Stromal cell of bone marrow (primary cell): ENCODE measurements at places on chromosomes 4 and X.

DNA sequence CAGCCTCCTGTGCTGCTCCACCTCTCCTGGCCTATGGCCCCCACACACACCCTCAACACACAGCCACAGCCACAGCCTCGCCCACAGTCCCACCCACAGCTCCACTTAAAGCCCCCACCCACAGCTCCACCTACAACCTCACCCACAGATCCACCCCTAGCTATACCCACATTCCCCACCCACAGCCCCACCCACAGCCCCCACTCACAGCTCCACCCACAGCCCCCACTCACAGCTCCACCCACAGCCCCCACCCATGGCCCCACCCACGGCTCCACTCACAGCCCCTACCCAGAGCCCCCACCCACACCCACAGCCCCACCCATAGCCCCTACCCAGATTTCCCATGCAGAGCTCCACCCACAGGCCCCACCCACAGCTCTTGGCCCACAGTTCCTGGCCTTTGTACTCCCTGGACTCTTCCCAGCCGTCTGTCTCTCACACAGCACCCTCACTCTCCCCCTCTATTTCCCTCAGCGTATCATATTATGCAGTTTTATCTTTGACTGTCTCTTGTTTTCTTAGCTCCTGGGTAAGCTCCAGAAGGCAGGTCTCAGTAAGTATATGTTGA is 322.5 kb downstream of the EVC2 start:
- DNase-seq: no peak

DNA sequence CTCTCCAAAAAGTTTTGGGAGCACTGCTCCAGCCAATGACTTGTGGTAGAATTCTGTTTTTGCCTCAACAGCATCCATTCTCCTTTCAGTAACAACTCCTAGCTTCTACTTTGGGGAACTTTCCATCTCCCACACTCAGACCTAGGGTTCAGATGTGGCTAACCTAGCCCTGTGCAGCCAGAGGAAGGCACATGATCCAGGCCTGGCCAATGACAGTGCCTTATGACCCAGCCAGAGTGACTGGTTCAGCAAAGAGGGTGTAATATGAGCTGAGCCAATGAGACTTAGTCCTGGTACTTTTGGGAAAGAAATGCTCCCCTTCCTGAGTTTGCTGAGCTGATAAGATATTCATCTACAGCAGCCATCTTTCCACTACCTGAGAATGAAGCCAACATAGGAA is 5.4 kb upstream of the USP46 start:
- DNase-seq: no peak

GRCh38 chr4:73904491-73904890 is 35.3 kb downstream of the CXCL1 start:
- peak; percentile 64 for DNase-seq

DNA sequence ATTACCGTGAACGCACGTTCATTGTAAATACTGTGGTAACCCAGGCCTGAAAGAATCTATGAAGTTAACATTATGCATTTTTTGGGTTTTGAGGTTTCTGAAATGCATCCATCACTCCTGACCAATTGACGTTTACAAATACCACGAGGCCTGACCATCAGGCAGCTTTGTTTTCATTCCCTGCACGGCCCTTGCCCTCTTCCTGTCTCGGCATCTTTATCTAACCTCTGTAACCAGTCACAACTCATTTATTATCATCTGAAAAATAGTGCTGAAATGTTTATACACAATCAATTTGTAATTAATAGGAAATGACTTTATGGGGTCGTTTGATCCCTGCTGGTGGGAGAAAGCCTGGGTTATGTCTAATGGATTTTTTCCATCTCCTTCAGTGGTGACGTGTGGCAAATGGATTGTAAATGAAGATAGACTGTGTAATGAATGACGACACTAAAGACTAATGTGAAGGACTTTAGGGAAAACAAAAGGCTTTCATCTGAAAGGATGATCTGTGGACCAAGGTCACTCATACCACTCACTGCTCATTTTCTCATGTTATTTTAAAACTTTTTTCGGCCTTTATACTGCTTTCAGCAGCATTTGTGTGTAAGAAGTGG is 102.7 kb upstream of the SORBS2 start:
- peak; percentile 72 for DNase-seq

GRCh38 chr4:120853161-120853935 is 69.2 kb downstream of the PRDM5 start:
- peak; percentile 49 for DNase-seq

- DNase-seq: no peak
Observed at GRCh38 chr4:183639291-183639690, 19.7 kb downstream of the RWDD4 start.
